ENCODE measurements at places on chromosomes 12 and 14.

- DNase-seq = no peak
These were observed 441.5 kb downstream of the PRKD1 start for GRCh38 chr14:29486132-29486531.

DNA sequence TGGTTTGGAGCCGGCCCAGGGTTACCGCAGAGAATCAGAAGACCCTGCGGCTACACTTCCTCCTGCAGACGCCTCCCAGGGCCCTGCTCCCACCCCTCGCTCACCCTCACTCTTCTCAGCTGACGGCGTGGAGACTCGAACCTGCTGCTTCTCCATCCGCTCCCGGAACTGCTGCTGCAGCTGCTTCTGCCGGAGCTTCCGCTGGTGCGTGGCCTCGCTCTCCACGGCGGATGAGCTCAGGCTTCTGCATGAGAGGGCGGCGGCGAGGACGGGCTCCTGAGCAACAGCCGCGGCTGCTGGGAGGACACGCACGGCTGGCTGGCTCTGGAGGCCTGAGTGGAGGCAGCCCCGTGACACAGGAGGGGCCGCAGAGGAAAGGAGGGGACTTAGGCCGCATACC is 33.3 kb downstream of the RAD52 start:
- DNase-seq = no peak

DNA sequence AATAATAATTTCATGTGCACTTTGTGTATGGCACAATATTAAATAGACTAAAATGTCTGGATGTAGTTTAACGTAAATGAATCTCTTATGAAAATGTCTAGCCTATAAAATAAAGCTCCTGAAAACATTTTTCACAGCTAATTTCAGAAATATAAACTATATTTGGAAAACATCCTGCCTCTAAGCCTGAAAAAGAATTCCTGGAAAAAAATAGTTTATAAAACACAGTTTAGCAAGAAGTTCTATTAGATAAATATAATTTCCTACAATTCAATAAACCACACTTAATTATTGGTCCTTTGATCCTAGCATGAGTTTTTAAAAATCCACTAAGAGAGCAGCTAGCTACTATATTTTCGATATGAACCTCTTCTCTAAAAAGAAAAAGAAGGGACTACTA is 159.9 kb downstream of the ADAMTS20 start:
- DNase-seq = no peak

- DNase-seq = no peak
These were observed 12.6 kb downstream of the BHLHE41 start for GRCh38 chr12:26112232-26112631.

GRCh38 chr14:30935445-30935844 is 61.1 kb downstream of the COCH start:
- DNase-seq = no peak

DNA sequence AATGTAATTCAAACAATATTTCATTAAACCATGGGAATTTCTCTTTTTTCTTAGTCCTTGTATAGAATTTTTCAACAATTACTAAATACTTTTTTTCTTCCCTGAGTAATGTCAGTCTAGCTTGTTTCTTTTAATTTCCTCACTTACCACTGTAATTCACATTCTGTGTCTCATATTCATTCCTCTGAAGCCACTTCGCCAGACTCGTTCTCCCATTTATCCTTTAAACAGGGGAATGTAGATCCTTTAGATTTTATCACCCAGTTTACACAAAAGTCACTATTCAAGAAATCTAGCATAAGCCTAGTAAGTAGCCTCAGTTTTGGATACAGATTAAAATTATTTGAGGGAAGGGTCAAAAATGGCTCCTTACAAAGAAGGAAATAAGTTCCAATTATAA is 6.8 kb downstream of the USP15 start:
- no peak for DNase-seq

DNA sequence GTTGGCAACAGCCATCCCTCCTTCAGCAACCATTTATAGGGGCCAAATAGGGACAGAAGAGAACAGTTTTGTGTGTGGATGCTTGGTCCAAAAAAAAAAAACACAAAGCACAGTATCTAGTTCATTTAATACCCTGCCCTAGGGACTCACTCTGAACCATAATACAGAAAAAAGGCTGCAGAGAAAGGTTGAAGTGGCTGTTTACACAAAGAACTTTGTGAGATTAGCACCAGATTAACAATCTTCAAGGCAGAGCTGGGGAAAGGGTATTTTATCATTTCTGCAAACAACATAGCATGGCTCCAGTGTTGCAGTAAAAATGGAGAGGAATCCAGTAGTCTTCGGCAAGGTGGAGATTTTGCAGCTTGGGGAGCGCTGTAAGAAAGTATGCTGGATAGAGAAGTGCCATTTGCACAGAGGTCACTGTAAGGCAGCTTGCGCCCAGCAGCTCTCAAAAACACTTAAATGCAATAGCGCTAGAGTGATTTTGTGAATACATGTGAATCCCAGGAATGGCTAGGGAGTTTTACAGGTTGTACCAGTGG is 124.2 kb upstream of the PLEKHA5 start:
- no peak for DNase-seq

- no peak for DNase-seq
These were observed 24.8 kb upstream of the INF2 start for GRCh38 chr14:104664588-104664987.

DNA sequence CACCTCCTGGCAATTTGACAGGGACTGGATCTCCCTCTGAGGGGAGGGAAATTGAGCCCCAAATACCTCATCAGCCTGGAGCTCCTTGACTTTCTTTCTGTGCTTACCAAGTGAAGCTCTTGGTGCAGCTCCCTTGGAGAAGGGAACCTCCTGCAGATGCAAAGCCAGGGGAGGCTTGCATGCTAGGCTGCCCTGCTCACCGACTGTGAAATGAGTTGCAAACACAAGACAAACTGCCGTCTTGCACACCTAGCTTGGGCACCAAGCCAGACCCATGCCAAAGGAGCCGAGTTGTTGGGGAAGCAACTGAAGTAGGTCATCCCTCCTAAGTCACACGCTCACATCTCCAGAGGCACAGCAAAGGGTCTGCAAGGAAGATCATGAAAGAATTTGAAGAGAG is 95.2 kb downstream of the GTF2A1 start:
- no peak for DNase-seq

Data from activated CD4-positive, CD25-positive, alpha-beta regulatory T cell (primary cell).